ENCODE measurements at places on chromosomes 4 and X.

- DNase-seq = no peak
Measured at GRCh38 chr4:141713771-141714445, 77.5 kb downstream of the IL15 start.

GRCh38 chr4:33873791-33874190 is 2370.5 kb downstream of the ARAP2 start:
- no peak for DNase-seq

DNA sequence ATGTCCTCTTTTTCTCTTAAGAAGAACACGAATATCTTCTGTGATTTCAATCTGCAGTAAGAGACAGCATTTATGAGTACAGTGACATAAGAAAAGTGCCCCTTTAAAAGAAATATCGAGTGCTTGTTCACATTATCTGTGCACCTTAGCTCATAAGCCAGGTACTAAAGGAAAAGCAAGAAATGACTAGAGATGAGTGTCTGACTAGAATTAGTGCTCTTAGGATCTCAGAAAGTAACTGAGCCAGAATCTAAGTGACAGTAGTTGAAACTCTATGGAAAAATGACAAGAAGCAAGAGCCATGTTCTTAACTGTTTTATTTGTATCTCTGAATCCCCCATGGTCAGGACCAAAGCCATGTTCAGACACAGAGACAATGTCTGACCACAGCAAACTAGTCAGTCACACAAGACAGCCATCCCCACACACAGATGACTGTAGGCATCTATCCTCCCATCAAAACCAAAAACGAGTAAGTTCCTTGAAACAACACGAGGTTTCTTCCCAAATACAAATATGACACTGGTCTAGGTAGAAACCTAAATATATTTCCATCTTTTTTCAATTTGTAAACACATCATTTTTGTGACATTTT is 36.8 kb downstream of the ACSL4 start:
- no peak for DNase-seq

- DNase-seq = no peak
Measured at GRCh38 chrX:119236623-119237561, 807 bp downstream of the PGRMC1 start.

DNA sequence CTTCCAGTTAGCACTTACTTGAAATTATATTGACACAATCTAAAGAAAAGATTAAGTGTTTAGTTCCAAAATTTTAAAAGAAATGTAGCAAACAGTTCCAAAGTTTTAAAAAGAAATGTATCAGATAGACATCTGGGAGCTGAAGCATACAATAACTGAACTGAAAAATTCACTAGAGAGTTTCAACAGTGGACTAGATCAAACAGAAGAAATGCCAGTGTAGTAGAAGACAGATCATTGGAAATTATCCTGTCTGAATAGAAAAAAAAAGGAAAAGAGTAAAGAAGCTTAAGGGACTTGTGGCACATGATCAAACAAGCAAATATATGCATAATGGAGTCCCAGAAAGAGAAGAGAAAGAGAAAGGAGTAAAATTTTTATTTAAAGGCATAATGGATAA is 261.4 kb downstream of the LAS1L start:
- no peak for DNase-seq

DNA sequence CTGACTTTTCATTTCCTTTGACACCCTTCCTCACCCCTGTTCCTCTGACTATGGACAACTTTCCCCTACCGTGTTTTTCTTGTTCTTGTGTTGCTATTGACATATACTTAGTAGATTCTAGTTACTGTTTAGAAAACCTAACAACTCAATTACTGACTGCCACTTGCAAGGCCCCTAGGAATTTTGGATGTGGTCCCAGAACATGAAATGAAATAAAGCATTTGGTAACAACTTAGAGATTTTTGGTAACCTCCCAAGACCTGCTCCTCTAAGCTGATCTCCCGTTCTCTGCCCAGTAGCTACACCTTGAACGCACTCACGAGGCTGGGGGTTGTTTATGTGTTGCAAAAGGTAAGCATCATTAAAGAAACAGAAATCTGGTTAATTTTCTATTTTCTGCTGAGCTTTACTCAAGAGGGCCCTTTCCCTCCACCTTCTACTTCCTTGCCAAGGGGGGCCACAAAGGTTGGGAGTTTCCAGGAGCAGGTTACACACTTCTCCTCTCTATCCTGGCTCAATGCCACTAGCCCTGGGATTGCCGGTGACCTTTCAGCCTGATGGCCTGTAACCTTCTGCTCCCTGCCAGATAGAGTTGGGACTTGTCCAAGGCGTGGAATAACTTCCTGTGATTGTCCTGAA is 20.5 kb downstream of the GAB3 start:
- no peak for DNase-seq

DNA sequence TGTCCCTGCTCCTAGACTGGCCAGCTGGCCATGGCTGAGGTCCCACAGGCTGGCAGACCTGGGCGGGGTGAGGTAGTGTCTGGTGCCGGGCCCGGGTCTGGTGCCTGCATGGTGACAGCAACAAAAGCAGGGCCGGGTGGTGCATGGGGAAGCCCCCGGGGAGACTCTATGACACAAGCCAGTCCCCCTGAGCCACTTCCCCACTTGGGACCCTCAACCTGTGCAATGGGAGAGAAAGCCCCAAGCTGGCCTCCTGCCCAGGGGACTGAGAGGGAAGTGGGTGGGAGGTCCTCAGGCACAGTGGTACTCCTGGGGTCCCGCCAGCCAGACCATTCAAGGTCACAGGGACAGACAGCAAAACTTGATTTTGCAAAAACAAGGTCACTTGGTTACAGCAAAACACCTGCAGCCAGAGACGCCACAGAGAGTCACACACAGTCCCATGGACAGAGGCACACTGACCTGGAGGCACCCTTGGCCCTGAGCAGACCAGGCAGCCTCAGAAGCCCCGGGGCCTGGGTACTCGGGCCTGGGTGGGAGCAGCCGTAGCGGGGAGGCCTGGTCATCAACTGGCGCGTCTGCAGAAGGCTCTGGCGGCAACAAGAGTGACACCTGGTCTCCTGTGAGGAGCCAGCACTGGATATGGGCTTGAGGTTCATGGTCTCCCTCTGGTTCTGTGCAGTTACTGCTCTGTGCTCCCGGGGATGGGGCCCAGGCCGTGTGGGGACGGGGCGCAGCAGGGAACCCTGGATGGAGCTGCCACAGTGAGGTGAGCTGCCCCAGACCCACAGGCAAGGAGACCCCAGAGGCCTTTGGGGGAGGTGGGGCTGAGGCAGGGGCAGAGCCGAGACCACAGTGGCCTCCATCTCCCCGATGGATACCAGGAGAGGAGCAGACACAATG is 60.6 kb downstream of the HTRA3 start:
- DNase-seq = no peak

- DNase-seq = no peak
Measured at GRCh38 chr4:143441678-143442077, 71.8 kb upstream of the SMARCA5 start.

DNA sequence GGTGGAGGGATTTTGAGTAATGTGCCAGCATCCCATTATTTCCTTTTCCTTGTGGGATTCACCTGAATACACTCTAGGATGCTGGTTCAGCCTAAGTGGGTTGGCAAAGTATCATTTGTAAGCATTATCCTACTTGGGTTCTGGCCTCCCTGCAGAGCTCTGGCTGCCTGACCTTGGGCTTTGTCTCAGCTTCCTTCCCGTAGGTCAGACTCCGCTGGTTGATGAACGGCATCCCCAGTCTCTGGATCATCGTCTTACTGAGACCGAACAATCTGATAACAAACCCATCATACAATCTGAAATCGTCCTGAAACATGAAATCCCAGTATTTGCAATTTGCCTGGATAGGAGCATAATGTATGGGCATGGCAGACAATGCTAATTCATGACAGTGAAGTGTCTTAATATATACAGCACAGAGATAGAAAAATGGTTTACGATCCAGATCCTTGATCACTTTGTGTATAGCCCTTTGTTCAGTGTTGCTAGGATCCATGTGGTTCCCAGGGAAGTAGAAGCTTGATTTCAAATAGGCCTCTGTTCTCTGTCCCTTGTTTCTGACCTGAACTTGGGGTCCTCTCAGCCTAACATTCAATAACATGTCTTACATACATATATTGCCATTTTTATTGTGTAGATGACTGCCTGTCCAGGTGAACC is 5.5 kb downstream of the MID2 start:
- no peak for DNase-seq

DNA sequence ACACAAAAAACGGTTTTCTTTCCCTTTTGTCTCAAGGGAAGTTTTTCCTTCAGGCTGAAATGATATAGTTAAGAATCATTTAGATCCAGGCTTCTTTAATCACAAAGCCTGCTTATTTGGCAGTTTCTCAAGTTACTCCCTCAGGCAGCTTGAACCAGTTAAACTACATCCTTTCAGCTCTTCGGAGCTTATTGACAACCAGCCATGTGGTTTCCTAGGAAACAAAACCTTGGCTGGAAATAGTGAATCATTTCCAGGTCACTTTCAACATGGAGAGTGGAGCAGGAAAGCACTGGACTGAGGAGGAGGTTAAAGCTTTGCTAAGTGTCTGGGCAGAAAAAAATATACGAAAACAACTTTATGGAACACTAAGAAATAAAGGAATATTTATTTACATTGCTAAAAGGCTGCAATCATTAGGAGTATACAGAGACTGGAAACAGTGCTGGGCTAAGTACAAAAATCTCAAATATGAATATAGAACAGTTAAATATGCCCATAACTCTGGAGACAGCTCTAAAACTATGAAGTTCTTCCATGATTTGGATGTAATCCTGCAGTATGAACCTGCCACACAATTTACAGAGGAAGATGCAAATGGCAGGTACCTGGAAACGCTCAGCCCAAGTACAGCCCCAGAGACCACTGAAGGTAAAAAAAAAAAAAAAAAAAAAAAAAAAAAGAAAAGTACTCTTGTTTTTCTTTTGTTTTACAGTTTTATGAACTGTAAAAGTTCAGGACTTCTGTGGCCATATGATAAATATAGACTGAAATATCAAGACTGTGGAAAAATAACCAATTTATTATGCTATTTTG is 23.2 kb upstream of the AASDH start:
- no peak for DNase-seq

DNA sequence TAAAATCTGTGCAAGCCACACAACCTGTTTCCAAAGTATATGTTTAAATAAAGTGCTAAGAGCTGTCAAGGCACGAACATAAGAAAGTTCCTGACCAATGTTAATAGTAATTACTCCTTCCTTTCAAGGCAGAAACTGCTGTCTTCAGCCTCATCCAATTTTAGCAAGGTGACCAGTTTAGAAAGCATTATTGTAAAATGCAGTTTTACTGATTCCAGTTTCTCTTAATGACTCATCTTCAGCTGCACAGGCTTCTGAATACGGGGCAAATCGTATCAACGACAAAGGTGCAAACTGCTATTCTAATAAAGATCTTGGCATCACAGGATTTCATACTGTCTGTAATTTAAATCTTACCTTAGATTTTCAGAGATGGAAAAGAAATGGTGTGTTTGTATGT is 87.5 kb downstream of the PPP3CA start:
- DNase-seq = no peak

- DNase-seq = no peak
Measured at GRCh38 chrX:41386222-41386990, 52.4 kb downstream of the DDX3X start.

GRCh38 chr4:38144031-38144430 is 183.8 kb downstream of the PTTG2 start:
- DNase-seq = no peak

DNA sequence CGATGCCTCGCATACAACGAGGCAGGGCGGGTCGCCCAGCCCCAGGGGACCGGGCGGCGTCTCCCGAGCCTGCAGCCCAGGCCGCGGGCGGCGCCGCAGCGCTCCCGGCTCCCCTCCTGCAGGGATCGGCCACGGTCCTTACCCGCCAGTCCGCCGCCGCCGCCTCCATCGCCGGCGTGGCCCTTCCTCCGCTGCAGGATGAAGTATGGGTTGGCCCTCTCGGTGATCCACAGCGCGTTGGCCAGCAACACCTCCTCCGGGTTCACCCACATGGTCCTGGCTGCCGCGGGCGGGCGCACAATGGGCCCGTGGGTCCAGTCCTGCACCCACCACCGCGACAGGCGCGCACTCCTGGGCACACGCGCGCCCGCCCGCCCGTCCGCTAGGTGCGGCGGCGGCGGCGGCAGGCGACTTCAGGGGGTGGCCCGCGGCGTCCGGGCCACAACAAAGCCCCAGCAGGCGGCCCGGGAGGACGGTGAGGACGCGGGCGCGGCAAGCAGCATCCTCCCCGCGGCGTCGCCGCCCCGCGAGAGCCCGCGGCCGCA is 339 bp downstream of the TBC1D9 start:
- DNase-seq = no peak

Data from Jurkat, Clone E6-1 (cell line).